IPS DF 6.9 (cell line): ENCODE measurements at places on chromosomes 12 and 14.

DNA sequence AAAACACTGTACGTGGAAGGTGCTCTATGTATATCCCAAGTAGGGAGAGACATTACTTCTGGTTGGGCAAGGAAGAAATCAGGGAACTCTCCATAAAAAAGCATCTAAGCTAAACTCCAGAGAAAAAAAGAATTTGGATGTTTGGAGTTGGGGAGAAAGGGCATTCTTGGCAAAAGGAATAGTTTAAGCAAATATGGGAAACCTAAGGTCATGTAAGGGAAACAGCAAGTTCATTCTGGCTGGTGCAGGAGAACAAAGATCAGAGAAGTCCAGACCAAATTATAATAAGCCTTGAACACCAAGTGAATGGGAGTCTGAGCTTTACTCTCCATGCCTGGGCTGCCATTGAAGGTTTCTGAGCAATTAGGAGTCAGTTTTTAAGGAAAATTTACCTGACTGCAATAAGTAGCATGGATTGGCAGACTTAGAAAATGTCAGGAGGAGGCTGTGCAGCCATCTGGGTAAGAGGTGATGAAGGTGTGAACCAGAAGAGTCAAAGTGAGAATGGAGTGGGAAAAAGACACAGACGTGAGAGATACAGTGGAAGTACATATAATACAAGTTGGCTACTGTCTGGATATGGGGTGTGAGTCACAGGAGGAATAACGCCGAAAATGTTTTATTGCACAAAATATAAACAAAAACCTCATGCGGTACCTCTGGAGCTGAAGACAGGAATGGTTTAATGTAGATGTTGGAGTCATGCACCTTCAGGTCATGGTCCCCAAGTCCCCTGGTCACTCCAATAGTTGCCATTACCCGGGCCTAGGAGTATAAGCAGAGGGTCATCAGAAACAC, 222.6 kb downstream of the MON2 start:
- no peak for DNase-seq

DNA sequence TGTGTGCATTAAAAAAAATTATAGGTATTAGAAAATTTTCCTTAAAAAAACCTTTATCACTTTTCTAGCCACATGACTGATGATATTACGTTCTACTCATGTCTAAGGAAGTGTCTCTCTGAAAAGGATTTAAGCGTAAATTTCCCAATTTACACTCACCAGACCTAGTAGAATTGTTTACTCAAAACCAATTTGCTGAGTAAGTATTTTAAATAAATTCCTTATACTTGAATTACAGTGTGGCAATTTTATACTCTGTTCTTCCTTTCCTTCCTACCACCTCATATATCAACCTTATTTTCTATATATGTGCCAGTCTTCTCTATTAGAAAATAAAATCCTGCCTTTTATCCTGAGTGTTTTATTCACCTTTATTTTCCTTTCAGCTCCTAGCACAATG, 1035.1 kb downstream of the TRHDE start:
- no peak for DNase-seq

GRCh38 chr12:126960709-126961108, 1306.3 kb upstream of the TMEM132C start:
- no peak for DNase-seq

- no peak for DNase-seq
These were observed 62.4 kb downstream of the ARL6IP4 start for GRCh38 chr12:123042833-123043232.

- DNase-seq, result no peak
These were observed 4.5 kb downstream of the UBC start for GRCh38 chr12:124909831-124910560.

DNA sequence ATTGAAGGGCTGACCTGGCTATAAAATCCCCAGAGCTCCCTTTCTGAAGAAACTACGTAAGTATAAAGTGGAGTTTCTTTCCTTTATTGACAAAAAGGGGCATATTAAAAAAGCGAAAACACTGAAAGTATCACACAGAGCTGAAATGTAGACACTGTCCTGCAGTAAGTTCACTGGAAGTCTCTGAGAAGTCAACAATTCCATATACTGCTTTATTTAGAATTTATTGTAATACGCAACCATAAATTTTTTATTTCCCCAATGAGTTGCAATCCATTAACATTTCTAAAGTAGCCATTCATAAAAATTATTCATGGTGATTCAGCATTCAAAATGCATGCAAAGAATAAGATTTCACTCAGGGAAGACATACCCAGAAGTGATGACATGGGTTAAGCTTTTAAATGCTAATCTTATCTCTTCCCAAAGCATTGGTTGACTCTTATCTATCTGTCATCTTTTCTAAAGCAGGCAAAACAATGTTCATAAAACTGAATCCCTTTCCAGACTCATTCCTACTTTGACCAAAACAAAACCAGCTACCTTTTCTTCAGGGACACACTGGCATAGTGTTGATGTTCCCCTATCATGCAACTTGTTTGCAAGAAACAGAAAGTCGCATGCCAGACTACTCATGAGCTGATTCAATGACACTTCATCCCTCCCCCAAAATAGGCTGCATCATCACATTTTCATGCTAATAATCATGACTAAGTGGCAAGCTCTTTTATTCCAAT, 17.3 kb downstream of the KITLG start:
- no peak for DNase-seq

- DNase-seq, result no peak
These were observed 420.8 kb downstream of the EGLN3 start for GRCh38 chr14:33529787-33530757.

DNA sequence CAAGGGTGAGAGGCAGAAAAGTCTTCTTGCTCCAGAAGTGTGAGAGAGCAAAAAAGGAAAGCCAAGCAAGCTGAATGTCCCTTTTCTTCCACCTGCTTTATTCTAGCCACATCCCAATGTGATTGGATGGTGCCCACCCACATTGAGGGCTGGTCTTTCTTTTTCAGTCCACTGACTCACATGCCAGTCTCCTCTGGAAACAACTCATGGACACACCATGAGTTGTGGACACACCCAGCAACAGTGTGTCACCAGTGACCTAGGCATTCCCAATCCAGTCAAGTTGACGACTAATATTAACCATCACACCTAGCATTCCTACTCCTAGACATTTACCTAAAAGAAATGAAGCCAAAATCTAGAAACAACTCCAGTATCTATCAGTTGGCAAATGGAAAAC, 7.2 kb upstream of the DICER1 start:
- DNase-seq, result no peak

DNA sequence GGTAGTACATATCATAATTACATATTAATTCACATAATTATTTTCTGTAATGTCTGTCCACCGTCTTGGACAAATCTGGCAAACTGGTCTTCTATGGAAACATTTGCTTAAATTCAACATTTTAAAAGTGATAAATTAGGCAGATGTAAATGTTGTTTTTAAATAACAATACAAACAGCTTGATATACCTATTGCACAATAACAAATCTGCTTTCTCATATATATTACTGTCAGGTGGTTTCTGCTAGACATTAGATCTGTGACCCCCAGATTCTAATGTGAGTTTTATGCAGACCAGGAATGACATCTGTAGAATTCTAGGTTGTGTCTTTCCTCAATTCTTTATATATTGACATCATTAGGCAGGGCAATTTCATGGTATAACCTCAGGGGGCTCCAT, 173.3 kb downstream of the CCDC59 start:
- no peak for DNase-seq

GRCh38 chr12:6199531-6200255, 507 bp upstream of the CD9 start:
- DNase-seq, result no peak

GRCh38 chr12:54300732-54301427, at the start of gene NFE2:
NFE2 (minus strand) TSS chr12:54301015; CDS start chr12:54295248, 5,767 bp downstream.
- DNase-seq, result peak; percentile 71

DNA sequence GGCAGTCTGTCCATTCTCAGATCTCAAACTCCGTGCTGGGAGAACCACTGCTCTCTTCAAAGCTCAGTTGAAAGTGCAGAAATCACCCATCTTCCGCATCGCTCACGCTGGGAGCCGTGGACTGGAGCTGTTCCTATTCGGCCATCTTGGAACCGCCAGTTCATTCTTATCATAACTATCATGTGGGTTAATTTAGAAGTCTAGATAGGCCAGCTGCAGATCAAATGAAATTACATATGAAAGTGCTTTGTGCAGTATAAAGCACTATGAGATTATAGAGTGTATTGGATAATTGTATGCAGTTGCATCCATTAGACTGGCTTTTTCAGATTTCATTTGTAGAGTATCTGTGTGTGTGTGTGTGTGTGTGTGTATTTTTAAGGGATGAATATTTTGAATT, 57.8 kb downstream of the PRORP start:
- no peak for DNase-seq

- no peak for DNase-seq
These were observed 8.0 kb downstream of the IL22 start for GRCh38 chr12:68245180-68246021.

GRCh38 chr12:108477055-108477880, 37.8 kb upstream of the FICD start:
- no peak for DNase-seq

DNA sequence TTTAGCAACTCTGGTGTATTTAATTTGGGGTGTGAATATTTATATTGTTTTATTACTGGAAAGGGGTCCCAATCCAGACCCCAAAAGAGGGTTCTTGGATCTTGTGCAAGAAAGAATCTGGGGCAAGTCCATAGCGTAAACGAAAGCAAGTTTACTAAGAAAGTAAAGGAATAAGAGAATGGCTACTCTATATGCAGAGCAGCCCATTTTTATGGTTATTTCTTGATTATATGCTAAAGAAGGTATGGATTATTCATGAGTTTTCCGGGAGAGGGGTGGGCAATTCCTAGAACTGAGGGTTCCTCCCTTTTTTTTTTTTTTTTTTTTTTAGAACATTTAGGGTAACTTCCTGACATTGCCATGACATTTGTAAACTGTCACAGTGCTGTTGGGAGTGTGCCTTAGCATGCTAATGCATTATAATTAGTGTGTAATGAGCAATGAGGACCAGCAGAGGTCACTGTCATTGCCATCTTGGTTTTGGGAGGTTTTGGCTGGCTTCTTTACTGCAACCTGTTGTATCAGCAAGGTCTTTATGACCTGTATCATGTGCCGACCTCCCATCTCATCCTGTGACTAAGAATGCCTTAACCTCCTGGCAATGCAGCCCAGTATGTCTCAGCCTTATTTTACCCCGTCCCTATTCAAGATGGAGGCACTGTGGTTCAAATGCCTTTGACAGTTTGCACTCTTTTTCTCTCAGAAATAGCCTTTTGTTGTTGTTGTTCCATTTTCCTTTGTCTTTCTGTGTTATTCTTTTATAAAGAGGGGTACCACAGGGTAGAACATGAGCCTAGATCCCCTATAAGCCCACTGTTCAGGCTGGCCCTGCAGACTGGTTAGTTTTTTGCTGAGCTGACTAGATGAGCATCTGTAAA, 75.5 kb upstream of the DCD start:
- DNase-seq, result peak; percentile 37

GRCh38 chr12:24500831-24501230, 448.1 kb downstream of the BCAT1 start:
- DNase-seq, result no peak

DNA sequence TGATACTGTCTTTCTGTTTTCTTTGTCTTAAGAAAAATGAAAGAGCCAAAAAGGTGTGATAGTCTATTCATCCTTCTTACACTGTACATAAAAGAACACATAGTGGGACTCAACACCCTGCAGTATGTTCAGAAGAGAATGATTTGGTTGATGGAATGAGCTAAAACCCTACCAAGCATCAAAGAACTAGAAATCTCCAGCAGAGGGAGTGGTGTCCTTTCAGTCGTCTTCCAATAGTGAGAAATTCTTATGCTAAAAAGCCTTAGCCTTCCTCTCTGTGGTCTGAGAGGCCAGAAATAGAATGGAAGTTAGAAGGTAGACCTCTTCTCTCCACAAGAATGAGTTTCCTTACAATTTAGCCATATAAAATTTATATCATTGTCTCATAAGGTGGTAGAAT, 393.4 kb upstream of the SEL1L start:
- peak; percentile 9 for DNase-seq

DNA sequence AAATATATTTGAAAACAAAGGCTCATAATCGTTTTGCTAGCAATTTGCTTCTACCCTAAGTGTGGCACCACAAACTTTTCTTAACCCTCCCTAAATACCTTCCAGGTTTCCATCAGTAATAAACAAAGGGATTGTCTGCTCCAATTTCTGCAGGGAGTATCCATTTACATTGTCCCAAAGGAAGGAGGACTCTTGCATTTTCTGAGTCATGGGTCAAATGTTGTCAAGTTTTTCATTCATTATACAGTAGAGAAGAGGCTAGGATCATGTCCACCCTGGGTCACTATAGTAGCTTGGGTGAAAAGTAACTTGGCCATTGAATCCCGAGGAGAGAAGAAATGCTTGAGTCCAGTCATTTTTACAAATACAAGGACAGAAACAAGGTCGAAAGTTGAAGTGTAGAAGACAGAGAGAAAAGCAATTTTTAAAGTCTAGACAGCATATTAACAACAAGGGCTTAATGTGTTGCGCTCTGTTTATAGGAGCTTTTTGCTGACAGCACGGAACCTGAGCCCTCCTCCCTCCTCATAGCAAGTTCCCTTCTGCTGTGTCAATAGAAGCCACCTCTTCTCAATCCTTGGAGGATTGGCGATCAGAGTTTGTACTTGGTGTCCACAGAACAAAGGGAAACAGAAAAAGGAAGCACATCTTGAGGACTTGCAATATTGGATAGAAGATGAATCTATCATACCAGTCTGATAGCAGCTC, 53.1 kb downstream of the TMEM30B start:
- DNase-seq, result no peak

- no peak for DNase-seq
These were observed 165.9 kb upstream of the ATF7IP start for GRCh38 chr12:14199455-14200198.

- DNase-seq, result no peak
These were observed 2.6 kb downstream of the KRT84 start for GRCh38 chr12:52382854-52383253.

GRCh38 chr14:45144658-45145057, 8.9 kb downstream of the FANCM start:
- no peak for DNase-seq

DNA sequence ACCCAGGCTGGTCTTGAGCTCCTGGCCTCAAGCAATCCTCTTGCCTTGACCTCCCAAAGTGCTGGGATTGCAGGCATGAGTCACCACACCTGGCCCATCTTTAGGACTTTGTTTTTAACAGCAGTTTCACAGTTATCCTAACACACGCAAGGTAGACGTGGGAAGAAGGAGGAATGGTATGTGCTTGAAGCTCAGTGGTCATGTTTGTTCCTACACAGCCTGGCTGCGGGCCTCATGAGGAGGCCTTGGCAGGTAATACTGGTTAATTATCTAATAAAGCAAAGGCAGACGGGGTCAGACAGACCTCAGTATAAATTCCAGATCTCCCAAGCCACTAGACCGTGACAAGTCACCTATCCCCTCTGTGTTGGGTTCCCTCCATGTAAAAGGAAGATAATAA, 271.8 kb downstream of the PCNX1 start:
- no peak for DNase-seq

GRCh38 chr14:91516663-91517388, 6.7 kb upstream of the PPP4R3A start:
- no peak for DNase-seq

DNA sequence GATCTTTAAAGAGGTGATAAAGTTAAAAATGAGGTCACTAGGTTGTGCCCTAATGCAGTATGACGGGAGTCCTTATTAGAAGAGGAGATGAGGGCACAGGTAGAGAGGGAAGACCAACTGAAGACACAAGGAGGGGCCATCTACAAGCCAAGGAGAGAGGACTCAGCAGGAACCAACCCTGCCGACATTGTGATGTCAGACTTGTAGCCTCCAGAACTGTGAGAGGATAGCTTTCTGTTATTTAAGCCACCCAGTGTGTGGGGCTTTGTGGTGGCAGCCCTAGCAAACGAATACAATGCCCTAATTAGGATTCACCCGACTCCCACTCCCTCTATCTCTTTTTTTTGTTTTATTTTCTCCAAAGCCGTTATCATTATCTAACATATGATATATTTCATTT, 7.9 kb upstream of the IL26 start:
- DNase-seq, result no peak
